ENCODE measurements at places on chromosomes 12 and 14.

GRCh38 chr14:55109836-55110235 is 19.2 kb upstream of the LGALS3 start:
- no peak for DNase-seq

DNA sequence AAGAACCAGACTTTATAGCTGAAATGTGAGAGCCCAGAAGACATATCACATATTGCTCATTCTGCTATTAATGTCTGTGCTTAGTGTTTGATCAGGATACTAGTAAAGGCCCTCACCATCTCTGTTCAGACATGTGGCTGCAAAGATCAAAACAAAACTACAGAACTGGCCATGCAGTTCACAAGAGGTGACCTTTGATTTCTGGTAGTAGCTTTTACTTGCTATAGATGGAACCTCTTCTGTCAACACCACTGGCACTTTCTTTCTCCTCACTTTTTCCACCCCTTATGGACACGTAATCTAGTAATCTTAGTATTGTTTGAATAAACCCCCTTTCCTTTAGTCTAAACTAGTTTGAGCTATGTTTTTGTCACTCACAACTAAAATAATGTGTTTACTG is 214.8 kb downstream of the EPS8 start:
- DNase-seq, result no peak

- no peak for DNase-seq
These were observed 6.0 kb downstream of the DIO3 start for GRCh38 chr14:101567252-101567651.

DNA sequence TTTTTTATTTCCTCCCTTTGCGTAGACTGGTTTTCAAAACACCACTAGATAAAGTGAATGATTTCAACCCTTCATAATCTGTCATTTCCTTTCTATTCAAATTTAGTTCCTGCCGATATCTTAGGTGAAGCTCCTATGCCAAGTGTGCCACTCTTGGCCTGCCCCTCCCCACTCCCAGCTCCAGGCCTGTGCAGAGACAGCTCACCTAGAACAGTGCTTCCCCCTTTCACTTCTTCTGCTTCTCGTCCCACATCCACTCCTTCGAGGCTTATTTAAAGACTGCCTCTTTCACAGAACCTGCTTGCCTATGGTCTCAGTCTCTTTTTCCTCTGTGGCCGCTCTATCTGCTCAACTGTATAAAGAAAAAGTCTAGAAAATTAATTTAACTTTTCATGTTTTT is 473.8 kb downstream of the RAD51B start:
- no peak for DNase-seq

DNA sequence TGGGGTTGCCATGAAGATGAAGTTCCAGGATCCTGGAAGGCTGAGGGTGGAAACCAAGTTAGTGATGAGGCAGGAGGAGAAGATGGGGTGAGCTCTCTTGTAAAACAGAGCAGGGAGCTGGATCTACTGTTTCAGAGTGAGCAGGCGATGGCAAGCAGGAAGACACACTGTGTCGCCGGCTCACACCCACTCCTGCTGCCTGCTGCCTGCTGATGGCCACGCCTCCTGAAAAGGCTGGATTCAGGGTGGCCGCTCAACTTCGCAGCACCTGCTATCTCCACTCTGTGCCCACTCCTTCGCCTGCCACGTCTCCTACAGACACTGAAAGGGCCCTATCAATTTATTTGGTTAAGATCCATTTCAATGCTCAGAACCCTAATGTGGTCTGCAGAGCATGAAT is 96.1 kb downstream of the RBM19 start:
- DNase-seq, result peak; percentile 28

- DNase-seq, result no peak
These were observed 841.7 kb downstream of the DIO2 start for GRCh38 chr14:79369359-79370332.

DNA sequence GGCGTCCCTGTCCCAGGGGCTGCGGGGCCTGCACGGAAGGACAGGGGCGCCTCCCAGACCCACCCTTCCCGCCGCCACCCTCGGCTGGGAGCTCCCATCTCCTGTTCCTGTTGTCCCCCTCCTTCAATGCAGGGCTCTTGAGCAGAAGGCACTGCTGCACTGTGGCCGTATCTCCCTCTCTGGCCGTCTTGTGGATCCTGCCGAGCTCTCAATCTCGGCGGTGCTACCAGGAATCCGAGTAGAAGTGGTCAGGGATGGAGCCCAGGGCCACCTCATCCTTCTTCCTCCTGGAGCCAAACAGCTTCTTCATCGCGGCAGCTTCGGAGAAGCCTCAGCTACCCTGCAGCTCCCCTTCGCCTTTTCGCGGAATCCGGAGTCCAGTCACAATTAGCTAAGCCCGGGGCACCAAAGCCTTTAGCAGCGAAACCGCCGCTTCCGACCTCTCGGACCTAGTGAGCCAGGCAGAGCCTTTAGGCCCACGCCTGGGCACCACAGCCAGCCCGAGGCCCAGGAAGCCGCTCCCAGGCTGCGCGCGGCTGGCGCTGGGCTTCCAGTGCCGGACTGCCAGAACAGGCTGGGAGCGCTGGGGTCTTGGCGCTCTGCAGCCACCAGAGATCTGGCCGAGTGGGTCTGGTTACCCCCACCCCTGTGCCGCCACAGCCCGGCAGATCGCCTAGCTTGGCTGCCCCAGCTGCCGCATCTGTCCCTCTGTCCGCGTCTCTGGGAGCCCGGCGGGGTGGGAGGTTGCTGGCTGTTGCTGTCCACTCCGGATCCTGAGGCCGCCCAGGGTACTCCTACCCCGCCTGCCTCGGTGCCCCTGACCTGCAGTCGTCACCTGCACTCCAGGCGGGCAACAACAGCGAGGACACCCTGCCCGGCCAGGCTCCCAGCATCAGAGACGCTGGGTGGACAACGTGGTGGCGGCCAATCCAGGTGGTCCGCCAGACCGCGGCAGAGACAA is 69.1 kb downstream of the ASCL4 start:
- no peak for DNase-seq

DNA sequence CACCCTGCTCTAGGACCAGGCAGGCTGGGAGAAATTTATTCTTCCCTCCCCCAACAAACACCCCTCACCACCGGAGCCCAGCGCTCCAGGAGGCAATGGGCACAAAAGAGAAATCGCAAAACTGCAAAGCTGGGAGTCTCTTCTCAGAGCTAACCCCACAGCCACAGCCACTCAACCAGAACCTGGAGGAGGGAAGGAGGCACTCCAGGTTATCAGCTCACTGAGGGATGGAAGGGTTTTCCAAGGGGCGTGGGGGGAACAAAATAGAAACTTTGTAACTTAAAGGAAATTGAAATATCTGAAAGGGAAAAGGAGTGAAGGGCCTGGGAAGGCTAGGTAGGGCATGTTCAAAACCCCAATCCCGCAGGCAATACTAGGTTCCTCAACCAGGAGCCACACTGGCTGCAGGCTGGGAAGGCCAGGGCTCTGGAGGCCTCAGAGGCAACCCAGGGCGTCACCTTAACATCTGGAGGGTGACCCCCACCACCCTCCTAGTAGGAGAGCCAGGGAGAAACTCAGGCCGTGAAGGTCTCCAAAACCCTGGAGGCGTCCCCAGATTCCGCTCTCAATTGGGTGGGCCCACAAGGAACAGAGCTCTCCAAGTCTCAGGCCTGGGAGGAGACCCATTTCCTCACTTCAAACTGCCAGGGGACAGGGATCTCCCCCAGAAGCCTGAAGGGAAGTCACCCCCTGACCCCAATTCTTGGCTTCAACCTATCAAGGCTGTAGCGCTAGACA is 3.2 kb downstream of the KDM2B start:
- no peak for DNase-seq

- no peak for DNase-seq
These were observed 105.3 kb downstream of the WIF1 start for GRCh38 chr12:65015850-65016249.

DNA sequence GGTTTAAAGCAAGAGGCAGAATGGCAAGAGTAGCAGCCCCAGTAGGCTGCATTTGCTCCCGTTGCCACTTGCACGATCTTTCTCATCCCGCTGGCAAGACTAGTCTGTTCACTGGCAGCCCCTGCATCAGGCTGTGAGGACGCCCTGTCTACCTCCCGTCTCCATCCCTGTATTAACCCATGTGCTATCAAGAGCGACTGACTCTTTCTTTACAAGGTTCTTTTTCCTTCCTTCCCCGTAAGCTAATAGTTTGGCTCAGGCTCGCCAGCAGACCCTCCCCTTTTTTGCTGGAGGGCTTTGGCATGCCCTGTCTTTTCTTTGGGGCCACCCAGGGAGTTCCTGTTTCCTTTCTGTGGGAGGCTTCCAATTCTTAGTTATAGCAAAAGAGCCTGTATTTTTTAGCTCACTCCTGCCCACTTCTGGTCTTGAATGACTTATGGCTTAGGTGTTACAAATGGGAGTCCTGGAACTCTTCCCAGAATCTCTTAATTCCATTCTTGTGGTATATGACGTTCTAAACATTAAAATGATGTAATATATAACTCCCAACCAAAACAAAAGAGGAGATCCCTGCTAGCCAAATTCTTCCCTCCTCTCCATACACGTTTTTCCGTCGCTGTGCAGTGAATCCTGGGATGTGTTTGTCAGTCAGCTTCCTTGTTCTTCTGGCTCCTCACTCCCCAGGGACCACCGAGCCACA is 149.0 kb downstream of the PRKCH start:
- no peak for DNase-seq

- DNase-seq, result no peak
These were observed 38.8 kb downstream of the HELB start for GRCh38 chr12:66341126-66341525.

- DNase-seq, result no peak
These were observed 109.5 kb downstream of the LGMN start for GRCh38 chr14:92638904-92639303.

DNA sequence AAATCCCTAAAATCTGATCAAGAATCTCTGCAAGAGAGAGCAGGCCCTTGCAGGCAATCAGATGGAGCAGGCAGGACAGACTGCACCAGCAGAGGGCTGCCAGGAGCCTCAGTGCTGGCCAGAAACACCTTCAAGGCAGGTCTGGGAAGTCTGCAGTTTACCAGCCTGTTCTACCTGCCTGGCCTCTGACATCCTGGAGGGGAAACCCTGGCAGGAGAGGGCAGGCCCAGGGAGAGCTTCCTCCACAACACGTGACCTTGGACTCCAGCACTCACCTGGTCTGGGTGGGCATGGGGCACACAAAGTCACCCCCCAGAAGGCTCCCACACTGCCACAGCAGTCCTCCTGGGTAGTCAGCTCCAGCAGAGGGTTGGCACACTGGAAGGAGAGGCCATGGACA is 56.0 kb downstream of the ISCA2 start:
- no peak for DNase-seq
